ENCODE measurements at places on chromosomes 13 and 19.

DNA sequence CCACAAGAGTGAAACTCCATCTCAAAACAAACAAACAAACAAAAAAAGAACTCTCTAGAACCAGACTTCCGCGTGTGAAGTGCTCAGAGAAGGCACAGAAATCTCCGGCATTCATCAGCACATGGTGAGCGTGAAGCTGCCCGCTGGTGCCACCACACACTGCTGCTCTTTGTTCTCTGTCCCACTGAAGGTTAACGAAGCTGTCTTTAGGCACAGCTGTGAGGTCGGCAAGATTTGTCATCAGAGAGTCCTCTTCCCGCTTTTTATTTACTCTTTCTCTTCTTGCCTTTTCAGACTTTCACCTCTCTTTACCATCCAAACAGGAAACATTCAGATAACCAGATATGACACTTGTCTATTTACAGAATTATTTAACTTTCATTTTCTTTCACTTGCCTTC is 115.2 kb upstream of the ARGLU1 start:
- no peak for DNase-seq

- peak; percentile 92 for DNase-seq
These were observed 2.4 kb upstream of the SSBP4 start for GRCh38 chr19:18416778-18417249.

- DNase-seq: no peak
These were observed 407 bp downstream of the DPF1 start for GRCh38 chr19:38223617-38224013.

- DNase-seq: peak; percentile 69
These were observed 13.7 kb upstream of the CREB3L3 start for GRCh38 chr19:4139614-4140236.

- peak; percentile 85 for DNase-seq
These were observed 770 bp downstream of the HNRNPM start for GRCh38 chr19:8445488-8446001.

- DNase-seq: no peak
These were observed 27.7 kb downstream of the ATP4B start for GRCh38 chr13:113630296-113630695.

DNA sequence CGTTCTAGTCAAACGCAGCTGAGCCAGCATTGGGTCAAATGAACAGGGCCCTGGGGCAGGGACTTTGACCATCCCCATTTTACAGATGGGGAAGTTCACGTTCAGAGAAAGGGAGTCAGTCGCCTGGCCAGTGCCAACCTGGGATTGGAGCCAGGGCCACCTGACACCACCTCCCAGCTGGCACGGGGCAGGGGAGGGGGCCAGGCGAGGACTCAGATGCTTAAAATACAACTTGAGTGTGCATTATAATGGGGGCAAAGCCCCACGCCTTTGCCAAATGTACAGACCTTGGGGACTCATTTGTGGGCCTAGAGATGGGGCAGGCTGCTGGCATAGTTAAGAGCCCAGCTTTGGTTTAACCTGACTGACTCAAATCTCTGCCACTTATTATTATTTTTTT is 14.6 kb downstream of the PRR12 start:
- DNase-seq: no peak

DNA sequence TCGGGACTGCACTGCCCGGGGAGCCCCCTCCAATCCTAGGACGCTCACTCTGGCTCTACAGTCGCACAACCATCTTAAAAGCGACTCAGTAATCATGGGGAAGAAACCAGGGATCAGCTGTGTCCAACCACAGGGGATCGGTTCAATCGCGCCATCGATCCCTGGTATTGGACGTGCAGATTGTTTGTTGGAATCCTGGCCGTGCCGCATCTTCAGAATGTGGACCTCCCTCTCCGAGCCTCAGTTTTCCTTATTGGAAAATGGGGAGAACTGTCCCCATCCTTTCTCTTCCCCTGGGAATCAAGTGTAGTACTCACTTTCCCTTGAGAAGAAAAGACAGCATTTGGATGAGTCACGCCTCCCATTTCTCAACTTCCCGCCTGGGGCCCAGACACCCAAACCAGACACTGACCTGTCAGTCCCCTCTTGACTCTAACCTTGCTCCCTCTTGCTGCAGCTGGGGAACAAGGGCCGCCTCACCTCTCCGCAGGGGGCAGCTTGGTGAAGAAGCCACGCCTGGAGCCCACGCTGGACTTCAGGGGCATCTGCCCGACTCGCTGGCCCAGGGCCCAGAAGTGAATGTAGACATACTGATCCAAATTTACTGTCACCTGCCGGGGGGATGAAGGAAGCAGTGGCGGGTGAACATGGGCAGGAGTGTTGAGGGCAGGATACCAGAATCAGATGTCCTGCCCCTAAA is 17.6 kb downstream of the EMP3 start:
- peak; percentile 95 for DNase-seq

GRCh38 chr19:49718991-49719390 is 28.1 kb downstream of the CPT1C start:
- DNase-seq: no peak

DNA sequence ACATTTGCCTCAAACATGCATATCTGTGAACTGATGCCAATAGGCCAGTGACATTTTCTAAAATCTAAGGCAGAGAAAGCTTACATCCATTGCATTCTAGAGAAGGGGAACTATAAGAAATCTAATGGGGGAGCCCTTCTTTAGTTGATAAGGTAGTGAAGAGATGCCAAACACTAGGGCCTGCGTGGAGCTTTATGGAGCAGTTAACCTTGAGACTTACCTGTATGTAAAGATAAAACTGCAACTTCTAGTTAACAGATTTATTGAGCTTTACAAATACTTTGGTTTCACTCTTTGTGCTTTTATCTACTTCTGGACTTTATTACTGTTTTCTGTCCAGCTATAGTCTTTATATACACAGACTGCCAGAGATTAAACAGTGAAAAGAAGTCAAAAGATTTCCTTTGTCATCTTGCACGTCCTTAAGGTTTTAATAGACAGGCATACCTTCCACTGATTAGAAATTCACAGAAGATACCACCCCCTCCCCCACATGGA is 457.6 kb downstream of the KLF12 start:
- DNase-seq: no peak

GRCh38 chr13:73832128-73832588 is 302.0 kb downstream of the KLF12 start:
- no peak for DNase-seq

GRCh38 chr19:47485210-47485609 is 1.2 kb upstream of the KPTN start:
- DNase-seq: no peak

- DNase-seq: no peak
These were observed 23.5 kb downstream of the RHPN2 start for GRCh38 chr19:33040994-33041827.

DNA sequence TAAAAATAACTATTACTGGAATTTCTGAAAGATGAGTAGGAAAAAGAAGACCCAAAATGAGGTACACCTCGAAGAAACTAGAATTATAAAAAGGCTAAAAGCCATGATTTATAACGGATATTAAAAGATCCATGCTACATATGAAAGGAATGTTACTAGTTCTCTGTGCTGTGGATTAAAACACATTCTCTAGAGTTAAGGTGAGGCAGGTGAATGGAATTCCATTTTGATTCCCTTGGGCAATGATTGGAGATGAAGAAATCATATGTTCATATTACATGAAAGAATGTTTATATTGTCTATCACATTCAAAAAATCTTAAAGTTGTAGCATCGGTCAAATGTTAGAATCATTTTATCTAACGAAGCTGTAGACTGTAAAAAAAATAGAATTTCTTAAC is 783.7 kb downstream of the PCDH9 start:
- DNase-seq: no peak

GRCh38 chr13:100789025-100789424 is 114.4 kb upstream of the TMTC4 start:
- DNase-seq: no peak

DNA sequence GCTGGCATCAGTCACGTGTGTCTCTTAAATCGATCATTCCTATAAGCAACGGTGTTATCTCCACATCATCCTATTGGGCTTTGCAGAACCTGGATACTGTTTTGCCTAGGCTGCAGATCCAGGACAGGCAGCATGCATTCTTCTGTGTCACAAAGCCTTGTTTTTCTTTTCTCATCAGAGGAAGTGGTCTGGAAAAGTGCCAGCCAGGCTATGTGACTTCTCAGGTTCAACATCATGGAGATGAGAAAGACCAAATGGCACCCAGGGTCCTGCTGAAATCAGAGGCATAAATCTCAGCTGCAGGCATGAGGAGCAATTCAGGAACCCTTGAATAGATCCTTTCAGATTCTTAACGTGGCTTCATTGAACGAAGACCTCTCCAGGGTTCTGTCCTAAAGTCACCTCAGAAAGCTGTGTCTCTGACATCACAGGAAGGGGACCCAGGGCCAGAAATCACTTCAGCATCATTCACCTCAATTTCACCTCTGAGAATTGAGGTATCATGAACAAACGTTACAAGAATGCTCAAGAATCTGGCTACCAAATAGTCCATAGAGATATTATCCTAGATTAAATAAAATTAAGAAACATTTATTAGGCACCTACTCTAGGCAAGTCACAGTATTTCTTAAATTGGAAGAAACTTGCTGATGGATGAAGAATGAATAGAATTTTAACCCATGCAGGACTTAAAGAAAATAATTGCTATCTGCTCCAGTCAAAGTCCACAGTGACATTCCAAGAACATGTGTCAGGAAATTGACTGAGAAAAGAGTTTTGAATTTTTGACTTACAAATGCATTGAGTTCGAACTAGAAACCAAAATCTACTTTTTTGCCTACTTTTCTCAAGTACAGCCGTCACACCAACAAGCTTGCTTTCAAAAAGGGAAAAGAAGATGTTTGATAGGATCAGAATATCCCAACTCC is 124.1 kb downstream of the COG6 start:
- DNase-seq: no peak

All from NB4 (cell line).